Activated CD4-positive, alpha-beta memory T cell treated with anti-CD3 and anti-CD28 coated beads for 36 hours (primary cell): ENCODE measurements at places on chromosomes 11 and 22.

GRCh38 chr11:80849253-80849652 is 1408.4 kb upstream of the TENM4 start:
- no peak for DNase-seq

- DNase-seq, result peak; percentile 71
These were observed 6.9 kb upstream of the POLDIP3 start for GRCh38 chr22:42621505-42622002.

- DNase-seq, result no peak
These were observed 651.0 kb upstream of the B3GAT1 start for GRCh38 chr11:135062994-135063393.

- DNase-seq, result no peak
These were observed 47.3 kb upstream of the SLC5A1 start for GRCh38 chr22:31995807-31996206.

DNA sequence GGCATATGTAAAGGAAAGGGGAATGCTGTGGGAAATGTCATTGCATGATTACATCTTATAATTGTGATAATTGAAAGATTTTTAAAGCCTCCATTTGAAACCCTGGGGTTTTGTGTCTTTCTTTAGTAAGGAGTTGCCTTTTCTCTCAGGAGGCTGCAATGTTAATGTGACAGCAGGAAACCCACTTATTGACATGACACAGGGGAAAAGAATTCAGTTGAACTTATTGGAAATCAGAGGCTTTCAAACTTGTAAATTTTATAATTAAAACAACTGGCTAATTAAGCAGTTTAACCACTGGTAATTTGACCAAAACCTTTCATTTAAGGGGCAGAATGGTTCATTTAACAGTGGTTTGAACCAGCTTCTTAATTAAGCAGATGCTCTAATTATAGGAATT is 31.2 kb downstream of the MRPL48 start:
- no peak for DNase-seq

DNA sequence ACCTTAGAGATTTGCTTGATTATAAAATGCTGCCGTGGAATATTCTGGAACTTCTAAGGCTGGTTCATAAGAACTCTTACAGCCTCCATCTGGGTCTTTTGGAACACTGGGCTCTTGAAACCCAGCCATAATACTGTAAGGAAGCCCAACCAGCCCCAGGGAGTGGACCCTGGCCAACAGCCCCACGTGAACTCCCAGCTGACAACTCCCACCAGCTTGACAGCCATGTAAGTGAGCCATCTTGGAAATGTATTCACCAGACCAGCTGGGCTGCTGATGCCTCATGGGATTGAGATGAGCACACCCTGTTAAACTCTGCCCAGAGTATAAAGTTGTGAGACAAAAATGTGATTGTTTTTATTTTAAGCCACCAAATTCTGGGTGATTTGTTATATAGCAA is 378.7 kb upstream of the RAG2 start:
- DNase-seq, result no peak

DNA sequence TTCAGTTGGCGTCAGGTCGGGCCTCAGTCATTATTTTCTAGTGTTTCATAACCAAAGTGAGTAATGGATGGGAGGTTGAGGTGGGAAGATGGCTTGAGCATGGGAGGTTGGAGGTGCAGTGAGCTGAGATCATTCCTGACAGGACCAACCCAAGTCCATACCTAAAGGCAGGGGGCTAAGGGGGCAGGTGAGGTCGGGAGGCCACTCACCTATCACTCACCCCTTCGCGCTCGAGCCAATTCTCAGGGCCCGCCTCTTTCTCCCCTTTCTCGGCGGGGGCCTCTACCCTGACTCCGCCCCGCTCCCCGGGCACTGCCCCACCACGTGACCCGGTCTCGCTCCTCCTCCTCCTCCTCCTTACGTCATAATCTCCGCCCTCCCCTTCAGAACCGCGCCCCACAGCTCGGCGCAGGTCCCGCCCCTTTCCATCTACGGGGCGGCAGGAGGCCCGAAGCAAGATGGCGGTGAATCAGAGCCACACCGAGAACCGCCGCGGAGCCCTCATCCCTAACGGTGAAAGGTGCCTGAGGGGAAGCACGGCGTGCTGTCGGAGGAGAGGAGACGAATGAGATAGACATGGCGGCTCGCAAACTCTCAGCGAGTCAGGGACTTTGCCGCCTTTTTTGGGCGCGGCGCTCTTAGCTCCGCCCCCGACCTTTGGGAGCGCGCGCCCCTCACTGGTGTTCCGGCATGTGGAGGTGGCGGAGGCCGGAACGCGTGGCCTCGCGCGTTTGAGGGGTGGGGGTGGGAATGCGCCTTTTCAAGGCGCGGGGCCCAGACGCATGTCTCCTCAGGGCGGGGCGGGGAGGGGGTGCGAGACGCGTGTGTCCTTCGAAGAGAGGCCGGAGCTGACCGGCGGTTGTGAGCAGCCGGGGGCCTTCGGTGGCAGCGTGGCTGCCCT is at the start of gene WBP2NL:
Gene WBP2NL, plus strand, starts transcription at position 428 of the 901 bp plus-strand sequence. Its CDS starts 31 bp downstream, at position 459.
- peak; percentile 94 for DNase-seq

GRCh38 chr22:41382610-41383009 is 868 bp downstream of the TEF start:
- peak; percentile 11 for DNase-seq

- peak; percentile 51 for DNase-seq
These were observed 5.7 kb upstream of the HINFP start for GRCh38 chr11:119115484-119116234.

DNA sequence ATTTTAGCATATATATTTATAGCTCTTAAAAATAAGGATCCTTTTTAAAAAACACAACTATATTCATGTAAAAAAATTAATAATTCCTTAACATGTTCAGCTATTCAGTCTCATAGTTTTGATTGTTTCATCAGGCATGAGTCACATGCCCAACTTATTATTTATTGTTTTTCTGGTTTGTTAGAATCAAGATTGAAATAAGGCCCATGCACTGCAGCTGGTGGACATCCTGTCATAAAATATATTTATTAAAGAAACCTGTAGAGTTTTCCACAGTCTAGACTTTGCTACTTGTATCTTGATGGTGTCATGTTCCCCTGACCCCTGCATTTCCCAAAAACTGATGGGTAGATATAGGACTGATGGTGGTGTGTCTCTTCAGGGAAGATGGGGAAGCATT is 77.4 kb downstream of the PARVA start:
- no peak for DNase-seq

- no peak for DNase-seq
These were observed 20.3 kb downstream of the XKR3 start for GRCh38 chr22:16804882-16805281.

- no peak for DNase-seq
These were observed 10.2 kb downstream of the AHNAK start for GRCh38 chr11:62536301-62536957.

GRCh38 chr22:50603511-50604255 is 3.1 kb downstream of the MAPK8IP2 start:
- no peak for DNase-seq

DNA sequence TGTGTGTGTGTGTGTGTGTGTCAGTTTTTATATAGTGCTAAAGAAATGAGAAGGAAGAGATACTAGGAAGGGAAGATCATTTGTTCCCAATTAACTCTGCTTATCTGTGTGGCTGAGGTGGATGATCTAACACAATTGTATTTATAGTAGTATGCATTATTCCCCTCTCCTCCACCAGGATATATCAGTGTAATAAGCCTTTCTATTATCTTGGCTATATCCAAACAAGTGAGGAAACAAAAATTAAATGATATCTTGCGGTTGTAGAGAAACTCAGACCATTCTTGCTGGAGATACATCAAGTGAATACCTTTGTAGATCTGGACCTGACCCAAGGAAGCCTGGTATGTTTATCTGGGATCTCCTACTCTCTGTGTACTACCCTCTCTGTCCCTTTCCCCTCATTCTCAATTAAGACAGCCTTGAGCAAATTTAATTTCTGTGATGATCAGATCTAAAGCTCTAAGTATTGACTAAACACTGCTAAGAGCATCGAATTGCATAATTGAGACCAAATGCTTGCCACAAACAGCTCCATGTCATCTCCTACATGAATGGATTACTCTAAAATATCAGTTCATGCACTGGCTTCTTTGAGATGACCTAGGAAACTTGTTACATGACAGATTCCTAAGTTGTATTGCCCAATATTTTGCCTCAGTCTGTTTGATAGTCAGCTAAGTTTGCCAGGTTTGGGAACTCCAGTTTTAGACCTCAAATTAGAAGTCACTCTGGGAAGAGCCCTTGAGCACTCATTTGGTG is 185.3 kb upstream of the CTSC start:
- DNase-seq, result no peak

- no peak for DNase-seq
These were observed 2.4 kb downstream of the KIAA0930 start for GRCh38 chr22:45238076-45238956.

DNA sequence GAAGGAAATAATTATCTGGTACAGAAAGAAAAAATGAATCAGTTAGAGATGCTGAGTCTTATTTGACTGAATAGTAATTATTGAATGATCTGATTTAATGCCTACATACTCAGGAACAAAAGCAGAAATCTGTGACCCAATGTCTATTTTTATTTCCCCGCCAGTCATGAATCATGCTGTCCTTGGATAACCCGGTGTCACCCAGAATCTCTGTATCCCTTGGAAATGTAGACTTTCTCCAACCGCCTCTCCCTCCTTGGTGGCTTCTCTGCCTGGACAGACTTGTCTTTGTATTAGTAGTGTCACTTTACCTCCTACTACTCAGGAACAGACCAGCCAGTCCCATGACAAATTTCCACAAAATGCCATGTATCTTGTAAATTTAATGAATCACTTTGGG is 173.3 kb upstream of the PDGFD start:
- DNase-seq, result no peak

GRCh38 chr22:39239561-39240423 is 5.0 kb downstream of the PDGFB start:
- no peak for DNase-seq

- peak; percentile 71 for DNase-seq
These were observed 4.0 kb downstream of the NAP1L4 start for GRCh38 chr11:2987881-2988861.

- DNase-seq, result peak; percentile 78
These were observed 52.4 kb downstream of the CACNA1I start for GRCh38 chr22:39622881-39623367.

DNA sequence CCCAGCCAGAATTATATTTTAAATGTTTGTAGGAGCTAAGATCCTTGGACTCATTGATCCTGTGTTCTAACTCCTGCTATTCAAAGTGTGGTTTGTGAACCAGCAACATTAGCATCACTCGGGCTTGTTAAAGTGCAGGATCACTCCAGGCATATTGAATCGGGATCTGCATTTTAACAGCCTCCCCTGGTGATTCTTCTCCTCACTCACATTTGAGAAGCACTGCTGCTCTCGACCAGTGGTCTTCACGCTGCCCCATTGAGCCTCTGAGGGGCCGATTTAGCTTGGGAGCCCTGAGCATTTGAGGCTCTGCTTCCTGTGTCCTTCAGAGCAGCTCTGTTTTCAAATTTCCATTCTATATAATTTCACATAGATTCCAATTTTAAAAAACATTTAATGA is 10.9 kb downstream of the MADD start:
- no peak for DNase-seq

DNA sequence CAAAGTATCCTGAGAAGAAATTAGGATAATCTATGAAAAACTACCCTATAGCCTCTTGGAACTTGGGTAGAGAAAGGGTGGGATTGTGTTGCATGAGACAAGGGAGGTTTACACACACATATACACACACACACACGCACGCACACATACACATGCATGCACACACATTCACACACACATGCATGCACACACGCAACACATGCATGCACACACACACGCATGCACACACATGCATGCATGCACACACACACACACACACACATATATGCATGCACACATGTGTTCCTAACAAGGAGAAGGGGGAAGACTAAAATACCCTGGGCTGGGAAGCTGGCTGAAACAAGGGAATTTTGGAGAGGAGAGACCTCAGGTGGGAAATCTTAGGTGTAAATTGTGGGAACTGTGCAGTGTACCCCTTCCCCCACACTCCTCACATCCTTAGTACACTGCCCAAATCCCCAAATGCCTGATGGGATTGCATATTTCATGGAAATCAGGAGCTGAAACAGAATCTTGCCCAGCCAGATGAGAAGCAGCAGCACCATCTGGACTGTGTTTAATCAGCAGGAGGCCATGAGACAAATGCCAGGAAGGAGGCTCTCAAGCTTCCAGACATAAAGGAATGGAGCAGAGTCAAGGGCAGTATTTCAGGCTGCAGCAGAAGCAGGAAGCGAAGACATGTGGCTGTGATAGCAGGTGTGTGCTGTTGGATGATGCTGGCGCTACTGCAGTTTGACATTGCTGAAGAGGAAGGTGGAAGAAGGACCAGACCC is 14.6 kb upstream of the POLD3 start:
- no peak for DNase-seq

DNA sequence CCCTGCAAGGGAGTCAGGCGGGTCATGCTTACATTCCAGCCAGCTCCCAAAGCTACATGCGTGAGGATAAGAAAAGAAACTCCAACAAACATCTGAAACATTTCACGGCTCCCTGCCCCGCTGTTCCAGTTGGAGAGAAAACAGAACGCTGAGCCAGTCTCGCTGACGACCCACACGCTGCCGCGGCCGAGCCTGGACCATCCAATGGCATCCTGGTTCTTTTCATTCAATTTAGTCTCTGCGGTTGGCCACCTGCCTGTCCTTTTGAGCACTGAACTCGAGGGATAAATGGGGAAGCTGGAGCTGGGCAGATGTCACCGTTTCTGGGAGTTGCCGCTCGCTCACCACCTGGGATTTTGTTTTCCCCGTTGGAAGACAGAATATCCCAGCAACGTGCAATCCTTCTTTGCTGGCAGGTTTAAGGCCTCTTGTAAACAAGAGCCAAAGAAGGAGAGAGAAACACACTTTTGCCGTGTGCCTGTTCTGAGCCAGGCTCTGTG is 45.3 kb upstream of the SHISAL1 start:
- no peak for DNase-seq

GRCh38 chr11:35340715-35341114 is 78.6 kb downstream of the SLC1A2 start:
- no peak for DNase-seq

DNA sequence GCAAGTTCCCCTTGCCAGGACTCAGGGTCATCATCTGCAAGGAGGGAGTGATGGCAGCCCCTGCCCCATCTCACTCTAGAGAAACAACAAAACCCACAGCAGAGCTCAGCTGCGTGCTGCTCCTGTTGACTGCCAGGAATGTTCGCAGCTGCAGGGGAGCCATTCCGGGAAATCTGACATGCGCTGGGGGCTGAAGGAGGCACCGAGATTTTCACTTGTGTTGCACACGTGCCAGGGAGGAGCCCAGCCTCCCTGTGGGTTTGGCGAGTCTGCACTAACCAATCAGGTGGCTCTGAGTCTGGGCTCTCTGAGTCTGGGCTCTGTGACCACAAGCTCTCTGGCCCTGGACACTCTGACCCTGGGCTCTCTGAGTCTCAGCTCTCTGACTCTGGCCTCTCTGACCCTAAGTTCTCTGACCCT is 10.5 kb downstream of the FGF3 start:
- DNase-seq, result no peak

GRCh38 chr22:49298834-49299750 is 528.6 kb downstream of the BRD1 start:
- no peak for DNase-seq
